ENCODE measurements at places on chromosomes 1 and 21.
A peak's percentile ranks its signal among the peaks of the same experiment; 100 is the strongest.

- no peak for DNase-seq
Measured at GRCh38 chr1:16237343-16237830, 404 bp upstream of the CPLANE2 start.

DNA sequence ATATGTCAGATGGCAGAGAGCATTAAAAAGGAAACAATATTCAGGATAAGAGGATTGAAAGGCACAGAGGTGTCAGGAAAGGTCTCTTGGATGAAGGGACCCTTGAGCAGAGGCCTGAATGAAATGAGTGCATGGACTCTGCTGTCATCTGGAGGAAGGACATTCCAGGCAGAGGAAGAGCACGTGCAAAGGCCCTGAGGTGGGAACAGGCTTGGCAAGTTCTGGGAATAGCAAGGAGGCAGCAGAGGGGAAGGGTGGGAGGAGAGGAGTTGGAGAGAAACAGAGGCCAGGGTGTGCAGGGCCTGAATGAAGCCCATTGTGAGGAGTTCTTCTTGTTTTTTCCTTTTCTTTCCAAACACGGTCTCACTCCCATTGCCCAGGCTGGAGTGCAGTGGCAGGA lies 59.0 kb upstream of the RUNX3 start:
- DNase-seq = no peak

GRCh38 chr1:109719337-109719837 lies 7.3 kb downstream of the GSTM5 start:
- DNase-seq = no peak

- no peak for DNase-seq
Measured at GRCh38 chr1:241675983-241676382, 23.9 kb downstream of the WDR64 start.

GRCh38 chr1:170881268-170882265 lies 53.8 kb upstream of the MROH9 start:
- DNase-seq = peak; percentile 10

DNA sequence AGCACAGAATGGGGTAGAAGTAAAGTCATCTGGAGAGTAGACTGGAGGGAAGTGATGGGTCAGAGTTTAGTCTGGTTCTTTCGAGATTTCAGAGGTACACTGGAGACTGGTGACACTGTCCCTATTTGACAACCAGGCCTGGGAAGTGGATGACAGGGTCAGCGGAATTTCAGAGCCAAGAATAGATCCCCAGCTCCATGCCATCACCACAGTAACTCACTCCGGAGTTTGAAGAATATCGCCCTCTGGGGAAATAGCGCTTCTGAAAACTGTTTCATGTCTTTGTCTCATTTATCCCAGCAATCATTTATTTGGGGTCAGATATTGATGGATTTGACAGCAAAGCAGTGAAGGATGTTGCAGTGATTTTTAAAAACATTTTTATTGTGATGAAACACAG lies 7.6 kb upstream of the NFASC start:
- DNase-seq = no peak

GRCh38 chr1:167453123-167453522 lies 65.2 kb downstream of the CD247 start:
- DNase-seq = peak; percentile 5

GRCh38 chr1:103790172-103790571 lies 40.5 kb downstream of the AMY1C start:
- DNase-seq = no peak

DNA sequence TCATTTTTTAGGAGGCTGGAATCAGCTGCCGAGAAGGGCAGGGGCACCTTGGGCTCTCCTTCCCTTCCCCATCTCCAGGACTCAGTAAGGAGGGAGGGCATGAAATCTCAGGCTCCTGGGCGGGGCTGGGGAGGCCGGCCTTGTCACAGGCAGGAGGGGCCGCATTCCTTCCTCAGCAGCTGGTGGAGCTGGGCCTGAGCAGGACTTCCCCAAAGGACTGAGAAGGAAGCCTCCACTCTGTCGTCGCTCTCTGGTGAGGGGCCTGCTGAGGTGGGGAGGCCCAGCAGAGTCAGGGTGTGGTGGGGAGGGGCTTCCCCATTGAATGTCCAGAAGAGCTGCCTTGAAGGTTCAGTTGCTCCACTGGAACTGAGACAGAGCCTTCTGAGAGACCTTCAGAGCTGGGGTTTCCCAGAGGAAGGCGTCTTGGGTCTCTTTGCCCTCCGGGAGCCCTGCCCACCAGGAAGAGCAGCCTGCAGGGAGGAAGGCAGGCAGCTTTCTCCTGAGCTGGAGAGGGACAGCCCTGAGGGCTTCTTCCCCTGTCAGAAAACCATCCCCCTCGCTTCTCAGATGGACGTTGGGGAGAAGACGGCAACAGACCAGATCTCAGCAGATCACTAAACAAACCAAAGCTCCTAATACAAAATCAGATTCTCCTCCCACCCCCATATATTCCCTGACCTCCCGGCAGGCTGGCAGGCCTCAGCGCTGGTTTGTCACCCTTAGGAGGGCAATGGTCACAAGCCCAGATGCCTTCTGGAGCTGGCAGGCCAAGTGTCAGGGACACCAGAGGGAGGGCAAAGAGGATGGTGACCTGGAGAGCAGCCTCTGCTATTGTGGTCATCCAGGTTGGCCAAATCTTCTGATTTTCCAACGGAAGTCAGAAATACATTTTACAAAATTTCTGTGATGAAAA lies 10.7 kb downstream of the KCNA10 start:
- no peak for DNase-seq

DNA sequence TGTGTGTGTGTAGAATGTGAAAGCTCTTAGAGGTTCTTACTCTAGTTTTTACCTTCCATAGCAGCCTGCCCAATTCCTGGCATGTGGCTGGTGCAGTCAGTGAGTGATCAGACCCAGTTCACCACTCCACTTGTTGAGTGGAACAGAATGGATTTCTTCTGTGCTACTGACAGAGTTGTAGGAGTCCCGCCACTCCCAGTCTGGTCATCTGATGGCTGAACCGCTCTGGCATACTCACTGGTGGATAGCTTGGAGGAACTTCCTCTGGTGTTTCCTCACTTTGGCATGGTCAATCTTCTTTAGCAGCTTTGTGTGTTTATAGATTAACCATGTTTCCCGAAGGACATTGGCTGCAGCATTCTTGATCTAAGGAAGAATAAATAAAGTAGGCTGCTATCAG lies 106.7 kb upstream of the ADAR start:
- DNase-seq = no peak

DNA sequence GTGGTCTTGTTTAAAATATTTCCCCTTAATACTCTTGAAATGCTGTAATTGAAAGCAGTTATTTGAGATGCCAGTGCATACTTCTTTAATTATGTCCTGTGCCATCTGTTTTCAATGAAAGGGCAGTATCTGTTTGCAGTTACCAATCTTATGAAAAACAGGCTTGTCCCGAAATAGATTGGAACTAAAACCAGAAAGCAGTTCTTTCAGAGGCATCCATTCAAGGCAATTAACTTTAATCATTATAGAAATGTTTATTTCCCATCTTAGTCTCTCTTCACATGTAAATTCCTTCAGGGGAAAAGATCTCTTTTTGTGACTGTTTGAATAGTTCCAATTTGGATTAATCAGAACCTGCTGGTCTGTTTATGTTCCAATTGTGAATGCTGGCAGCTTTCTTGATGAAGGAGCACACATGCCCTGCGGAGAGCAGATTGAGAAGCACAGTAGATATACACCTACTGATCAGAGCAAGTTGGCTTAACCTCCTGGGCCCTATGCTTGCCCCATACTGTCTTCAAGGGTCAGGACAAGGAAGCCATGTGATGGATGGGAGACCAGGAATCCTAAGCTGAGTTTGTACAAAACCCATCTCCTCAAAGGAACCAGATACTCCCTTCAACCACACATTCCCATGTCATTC lies 41.6 kb upstream of the MROH9 start:
- DNase-seq = no peak

DNA sequence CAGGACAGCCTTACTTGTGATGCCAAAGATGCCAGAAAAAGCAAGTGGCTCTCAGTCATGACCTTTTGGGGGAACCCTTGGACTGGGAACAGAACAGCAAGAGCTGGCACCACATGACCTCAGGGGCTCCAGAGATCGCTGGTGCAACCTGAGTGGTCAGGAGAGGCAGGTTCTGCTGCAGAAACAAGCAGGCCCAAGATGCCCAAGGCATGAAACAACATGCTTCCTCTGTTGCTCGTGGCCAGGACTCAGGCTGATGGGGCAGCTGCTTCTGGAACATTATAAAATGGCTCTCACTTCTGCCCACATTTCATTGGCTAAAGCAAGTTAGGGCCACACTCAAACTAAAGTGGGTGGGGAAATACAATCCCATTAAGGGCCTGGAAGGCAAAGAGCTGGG lies 17.7 kb upstream of the CLSTN1 start:
- no peak for DNase-seq

DNA sequence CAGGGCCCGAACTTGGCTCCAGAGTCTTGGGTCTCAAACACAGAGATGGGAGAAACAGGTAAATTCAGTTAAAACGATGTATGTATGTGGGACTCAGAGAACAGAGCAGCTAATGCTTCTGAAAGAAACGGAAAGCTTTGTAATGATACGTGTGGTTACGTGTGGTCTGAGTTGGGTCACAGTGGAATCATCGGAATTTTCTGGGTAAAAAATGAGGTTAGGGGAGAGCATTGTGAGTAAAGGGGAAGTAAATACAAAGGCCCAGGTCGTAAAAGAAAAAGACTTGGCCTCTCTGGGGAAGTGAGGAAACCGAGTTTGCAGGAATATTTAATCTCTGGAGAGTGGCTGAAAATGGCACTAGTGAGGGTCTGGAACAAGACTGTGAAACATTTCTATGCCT lies 8.3 kb downstream of the NHLH2 start:
- no peak for DNase-seq

- DNase-seq = no peak
Measured at GRCh38 chr1:246067432-246068216, 439.5 kb downstream of the SMYD3 start.

DNA sequence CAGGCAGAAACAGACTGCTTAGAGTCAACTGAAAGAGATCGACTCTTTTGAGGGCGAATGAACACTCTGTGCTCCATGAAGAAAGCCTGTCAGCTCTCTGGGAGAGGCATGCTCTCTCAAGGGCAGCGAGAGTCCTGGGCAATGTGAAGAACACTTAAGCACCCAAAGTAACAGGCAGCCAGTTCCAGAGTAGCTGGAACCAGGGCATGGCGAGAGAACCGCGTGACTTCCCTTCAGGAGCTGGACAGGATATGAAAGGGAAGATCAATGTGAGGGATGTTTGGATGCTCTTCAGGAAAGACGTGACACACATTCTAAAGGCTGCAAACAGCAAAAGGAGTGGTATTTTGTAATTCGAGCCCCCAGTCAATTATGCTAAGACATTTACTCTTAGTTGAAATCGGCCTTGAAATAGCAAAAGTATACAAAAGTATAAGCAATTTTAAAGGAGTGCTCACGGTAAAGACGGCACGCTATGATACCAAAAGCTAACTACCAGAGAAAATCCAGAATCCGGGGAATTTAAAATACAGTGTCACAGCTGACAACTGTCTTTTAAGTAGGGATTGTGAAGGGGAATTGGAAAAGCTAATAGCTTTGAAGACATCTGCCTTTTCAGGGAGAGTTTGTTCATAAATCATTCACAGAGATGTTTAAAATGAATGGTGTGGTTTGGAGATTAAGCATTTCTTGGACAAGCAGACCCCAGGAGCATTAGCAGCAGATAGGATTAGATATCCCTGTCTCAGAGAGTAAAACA lies 20.8 kb downstream of the ADAMTS5 start:
- no peak for DNase-seq

GRCh38 chr1:46370214-46370633 lies 23.9 kb upstream of the FAAH start:
- no peak for DNase-seq

- no peak for DNase-seq
Measured at GRCh38 chr1:30868833-30869435, 39.6 kb downstream of the SDC3 start.

DNA sequence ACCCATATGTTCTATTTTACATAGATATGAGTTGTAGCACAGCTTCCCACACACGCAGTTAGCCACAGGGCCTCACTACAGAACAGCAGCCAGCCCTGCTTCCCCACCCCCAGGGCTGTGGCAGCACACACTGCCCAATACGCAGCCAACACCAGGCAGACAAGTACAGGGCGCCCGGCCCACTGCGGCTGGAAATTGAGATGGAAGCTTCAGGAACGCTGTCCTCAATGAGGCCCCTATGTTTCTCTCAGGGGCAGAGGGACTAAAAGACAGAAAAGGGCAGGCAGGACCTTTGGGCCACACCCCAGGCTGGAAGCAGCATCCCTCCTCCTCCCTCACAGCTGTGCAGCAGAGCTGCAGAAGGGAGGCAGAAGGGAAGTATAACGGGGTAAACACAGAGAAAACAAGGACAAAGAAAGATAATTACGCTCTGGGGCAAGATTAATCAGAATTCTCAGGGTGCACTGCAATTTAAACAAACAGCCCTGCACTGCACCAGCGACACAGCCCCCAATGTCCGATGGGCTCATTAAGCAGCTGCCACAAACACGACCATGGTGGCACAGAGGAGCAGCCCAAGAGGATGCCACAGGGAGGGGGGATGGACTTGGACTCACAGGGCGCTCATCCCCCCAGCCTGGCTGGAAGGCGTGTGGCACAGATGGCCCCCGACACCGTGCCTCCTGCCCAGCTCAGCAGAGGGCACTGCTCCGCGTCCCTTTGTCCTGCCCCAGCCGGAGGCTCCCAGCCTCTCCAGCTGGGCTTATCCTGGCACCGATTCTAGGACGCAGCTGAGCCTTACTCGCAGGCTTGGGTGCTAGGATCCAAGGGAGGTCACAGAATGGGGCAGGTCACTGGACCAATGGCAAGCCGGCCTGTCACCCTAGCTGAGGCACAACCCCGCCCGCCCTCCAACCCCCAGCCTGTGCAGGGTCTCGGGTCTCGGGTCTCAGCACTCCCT lies 14.2 kb downstream of the WDR4 start:
- DNase-seq = peak; percentile 54

DNA sequence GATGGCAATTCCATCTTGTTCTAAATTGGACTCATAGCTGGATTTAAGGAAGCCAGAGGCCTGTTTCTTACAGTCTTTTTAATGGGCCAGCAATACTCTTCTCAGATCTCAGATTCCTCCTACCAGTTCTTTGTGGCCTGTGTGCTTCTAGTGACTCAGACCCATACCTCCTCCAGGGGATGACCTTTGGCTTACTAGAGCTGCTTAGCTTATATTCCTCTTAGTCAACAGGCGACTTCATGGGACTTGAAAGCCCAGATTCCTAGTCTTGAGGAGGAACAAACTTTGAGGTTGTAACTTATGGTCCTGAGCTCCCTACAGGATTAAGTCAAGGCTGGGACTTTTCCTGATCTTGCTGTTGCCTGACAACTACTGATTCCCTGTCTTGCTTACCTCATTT lies 12.4 kb upstream of the PAPPA2 start:
- DNase-seq = no peak

DNA sequence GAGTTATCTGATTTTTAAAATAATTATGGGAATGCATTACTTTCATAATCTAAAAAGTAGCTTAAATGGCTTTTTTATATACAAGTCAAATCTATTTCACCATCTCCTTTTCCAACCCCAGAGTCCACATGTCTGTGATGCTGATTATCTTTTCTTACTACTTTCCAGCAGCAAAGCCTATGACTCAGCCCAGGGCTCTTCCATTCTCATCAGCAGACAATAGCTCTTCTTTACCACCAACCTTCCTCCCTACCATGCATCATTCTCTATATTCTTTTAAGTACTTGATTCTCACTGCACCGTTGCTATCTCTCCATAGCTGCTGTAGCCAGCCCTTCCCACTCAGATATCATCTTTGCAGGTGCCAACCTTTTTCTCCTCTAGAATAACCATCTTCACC lies 61.3 kb downstream of the OVGP1 start:
- DNase-seq = no peak
